ENCODE measurements at places on chromosomes 13 and 19.
A peak's percentile ranks its signal among the peaks of the same experiment; 100 is the strongest.

DNA sequence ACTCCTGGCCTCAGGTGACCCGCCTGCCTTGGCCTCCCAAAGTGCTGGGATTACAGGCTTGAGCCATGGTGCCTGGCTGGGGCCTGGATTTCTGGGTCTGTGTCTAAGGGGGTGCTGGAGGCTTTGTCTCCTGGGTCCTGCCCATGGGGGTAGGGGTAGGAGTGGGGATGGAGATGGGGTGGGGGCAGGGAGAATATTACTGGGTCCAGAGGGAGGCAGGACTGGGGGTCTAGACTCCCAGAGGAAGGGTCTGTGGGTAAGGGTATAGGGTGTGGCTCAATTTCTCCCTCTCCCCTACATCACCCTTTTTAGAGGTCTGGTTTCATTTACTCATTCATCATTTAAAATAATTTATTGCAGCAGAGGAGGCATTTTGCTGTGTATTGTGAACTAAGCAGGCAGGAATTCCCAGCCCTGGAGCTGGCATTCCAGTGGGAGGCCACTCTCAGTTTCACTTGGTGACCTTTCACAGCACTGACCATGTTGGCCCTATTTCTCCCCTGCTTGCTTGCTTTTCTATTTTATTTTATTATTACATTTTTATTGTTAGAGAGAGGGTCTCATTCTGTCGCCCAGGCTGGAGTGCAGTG lies 810 bp upstream of the NFKBID start:
- DNase-seq, result no peak

DNA sequence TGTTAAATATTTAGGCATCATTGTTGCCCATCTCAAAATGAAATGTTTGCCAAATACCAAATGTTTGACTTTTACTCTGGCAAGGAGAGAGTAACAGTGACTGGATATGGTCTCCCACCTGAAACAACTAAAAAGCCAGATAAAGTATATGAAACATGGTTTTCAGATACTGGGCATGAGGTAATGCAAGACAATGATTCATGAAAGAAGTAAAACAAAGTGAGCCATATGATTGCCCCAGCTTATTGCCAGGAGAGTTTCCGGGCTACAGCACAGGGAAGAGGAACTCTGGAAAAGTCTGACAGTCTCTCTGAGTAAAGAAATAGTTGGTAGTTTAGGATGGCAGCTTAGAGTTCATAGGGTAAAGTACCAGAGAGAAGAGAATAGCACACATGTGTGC lies 354.6 kb downstream of the DNAJC15 start:
- DNase-seq, result no peak

DNA sequence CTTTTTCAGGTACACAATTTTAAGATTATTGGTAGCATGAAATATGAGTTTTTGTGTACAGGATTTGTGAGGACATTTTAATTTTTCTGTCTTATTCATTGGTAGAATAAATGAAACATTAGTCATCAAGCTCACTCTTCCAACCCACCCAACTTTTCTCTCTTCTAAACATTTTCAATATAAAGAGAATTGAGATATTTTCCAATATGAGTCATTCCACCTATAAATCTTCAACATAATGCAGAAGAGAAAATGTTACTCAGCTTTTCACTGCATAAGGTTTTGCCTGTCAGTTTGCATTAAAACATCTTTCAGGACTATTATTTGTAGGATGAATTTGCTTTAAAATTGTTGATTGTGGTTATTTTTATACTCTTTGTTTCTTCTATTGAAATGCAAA lies 330.7 kb downstream of the PCDH20 start:
- no peak for DNase-seq

GRCh38 chr13:112467236-112467635 lies 91.1 kb downstream of the SPACA7 start:
- DNase-seq, result no peak

DNA sequence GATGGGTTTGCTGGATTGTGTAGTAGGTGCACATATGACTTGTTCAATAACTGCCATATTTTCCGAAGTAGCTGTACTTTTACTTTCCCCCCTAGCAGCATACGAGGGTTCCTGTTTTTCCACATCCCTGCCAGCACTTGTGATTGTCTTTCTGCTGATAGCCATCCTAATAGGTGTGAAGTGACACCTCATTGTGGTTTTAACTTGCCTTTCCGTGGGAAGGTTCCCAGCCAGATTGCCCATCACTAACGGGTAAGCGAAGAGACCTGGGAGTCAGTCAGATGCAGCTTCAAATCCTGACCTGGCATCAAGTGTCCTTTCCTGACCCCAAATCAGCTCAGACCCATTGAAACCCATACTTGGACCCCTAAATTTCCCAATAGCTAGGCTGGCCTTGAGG lies 4.5 kb downstream of the CLPTM1 start:
- no peak for DNase-seq

GRCh38 chr13:75986818-75987217 lies 350.7 kb downstream of the LMO7 start:
- no peak for DNase-seq

DNA sequence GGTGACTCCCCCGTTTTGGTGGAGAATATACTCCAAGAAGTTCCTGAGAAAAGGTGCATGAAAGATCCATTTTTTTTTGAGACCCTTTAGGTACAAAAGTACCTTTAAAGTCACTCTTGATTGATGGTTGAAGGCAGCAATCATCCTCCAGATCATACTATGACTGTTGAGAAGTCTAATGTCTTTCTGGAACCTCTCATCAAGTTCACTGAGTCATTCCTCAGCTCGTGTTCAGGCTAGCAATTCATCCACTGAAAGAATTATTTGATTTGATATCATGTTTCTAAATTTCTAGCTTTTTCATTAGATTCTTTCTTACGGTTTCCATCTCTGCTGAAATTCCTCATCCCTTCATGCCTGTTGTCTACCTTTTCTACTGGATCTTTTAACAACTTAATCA lies 65.1 kb upstream of the GJB6 start:
- DNase-seq, result no peak

DNA sequence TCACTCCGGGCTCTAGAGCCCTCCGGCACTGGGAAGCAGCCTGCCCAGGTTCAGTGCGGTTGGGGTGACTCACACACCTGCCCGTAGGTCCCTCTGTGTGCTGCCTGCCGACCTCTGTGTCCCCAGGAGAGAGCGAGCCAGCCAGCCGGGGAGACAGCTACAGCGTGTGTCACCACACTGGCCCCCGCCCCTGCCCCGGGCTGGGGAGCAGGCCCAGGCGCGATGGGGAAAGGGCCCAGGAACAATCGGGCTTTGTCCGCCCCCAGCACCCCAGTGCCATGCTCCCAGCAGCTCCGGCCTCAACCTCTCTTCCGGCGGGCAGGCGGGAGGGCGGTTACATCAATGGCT lies at the start of gene KLK6:
Gene KLK6 (minus strand): TSS at position 179 of the 348 bp plus-strand sequence. CDS start 1,487 bp downstream, outside the sequence.
- DNase-seq, result no peak

DNA sequence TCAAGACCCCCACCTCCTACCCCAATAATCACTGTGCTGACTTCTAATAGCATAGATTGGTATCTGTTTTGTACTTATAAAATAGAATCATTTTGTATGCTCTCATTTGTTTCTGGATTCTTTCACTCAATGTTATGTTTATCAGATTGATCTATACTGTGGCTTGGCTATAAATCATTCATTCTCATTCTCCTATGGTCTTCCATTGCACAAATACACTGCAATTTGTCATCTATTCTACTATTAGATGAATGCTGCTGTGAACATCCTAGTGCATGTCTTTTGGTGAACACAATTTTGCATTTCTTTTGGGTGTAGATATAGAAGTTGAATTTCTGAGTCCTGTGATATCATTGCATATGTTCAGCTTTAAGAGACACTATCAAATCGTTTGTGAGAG lies 94.8 kb upstream of the AKAP11 start:
- no peak for DNase-seq

DNA sequence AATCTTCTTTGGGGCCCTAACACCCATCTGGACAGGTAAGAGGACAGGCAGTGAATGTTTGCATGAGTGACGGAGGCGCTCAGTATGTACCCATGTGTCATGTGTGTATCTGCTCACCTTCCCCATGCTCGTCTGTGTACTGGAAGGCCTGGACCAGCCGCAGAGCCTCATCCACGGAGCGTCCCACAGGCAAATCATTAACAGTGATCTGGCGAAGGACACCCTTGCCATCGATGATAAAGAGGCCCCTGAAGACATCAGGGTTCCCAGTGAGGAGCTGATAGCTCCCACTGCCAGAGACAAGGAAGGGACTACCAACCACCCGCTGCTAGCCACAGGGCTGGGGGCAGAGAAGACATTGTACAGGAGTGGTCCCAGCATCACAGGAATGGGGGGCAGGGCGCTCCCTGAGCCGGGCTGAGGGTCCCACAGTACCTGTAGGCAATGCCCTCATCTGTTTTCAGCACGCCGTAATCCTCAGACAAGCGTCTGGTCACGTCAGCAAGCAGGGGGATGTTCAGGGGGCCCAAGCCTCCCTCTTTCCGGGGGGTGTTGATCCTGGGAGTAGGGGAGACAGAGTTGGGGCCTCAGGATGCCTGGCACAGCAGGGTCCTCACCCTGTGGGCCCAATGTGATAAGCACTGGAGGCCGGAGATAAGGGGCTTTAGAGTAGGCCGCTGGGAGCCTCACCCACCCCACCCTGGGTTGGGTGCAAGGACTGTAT lies 1.7 kb downstream of the PRDX2 start:
- DNase-seq, result no peak

GRCh38 chr19:7852851-7853769 lies 21.1 kb downstream of the PRR36 start:
- DNase-seq, result peak; percentile 72

DNA sequence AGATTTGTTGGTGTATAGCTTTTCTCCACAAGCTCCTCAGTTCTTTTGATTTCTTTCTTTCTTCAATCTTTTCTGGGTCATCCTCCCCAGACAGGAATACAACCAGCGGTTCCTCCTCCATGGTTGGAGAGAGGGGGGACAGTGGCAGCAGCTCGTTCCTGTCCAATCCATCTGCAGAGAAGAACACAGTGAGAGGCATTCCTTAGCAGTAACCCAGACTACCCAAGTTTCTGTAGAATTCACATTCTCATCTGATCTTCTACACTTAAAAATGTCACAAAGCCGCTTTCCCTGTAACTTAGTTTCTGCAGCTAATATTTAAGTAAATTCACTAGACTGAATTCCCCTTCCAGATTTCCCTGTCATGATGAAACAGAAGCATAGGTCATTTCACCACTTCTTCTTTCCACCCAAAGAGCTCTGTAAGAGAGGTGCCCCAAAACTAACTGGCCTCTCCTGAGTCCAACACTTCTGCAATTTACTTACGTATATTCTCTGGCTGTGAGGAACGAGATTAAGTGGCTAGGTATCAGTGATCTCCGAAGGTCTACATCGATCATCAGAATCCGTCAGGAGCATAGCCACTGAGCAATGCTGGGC lies 171.9 kb downstream of the TBC1D4 start:
- DNase-seq, result no peak

GRCh38 chr13:97262058-97262457 lies 39.9 kb downstream of the MBNL2 start:
- no peak for DNase-seq

DNA sequence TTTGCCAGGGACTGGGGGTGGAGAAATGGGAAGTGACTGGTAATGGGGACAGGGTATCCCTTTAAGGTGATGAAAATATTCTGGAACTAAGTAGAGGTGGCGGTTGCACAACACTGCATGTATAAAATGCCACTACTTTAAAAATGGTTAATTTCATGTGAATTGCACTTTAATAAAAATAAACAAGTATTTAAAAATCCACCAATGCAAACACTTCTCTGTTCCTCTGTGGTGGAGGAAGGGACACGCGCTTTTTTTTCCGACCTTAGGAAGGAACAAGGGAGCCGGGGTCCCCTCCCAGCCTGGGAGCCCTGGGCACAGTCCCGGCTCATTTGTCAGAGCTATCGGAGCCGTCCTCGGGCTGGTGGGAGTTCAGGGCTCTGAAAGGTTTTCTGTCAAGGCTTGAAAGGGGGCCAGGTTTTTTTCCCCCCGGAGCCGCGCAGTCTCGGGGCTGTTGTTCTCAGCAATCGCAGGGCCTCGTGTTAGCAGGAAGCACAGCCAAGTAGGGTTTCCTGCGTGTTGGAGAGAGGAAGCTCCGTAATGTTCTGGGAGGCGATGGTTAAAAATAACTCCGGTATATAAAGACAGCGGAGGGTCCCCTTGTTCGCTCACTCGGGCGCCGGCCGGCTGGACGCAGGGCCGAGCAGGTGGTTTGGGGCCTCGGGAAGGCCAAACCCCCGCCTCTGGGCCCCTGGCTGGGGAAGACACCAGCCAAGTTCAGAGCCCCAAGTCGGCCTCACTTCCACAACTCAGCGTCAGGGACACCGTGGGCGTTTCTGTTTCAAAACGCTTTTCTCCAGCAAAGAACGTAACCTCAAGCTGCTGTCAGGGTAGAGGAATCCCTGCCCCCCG lies 41.2 kb upstream of the KLF2 start:
- no peak for DNase-seq

GRCh38 chr13:80877944-80878241 lies 537.0 kb upstream of the SPRY2 start:
- no peak for DNase-seq

DNA sequence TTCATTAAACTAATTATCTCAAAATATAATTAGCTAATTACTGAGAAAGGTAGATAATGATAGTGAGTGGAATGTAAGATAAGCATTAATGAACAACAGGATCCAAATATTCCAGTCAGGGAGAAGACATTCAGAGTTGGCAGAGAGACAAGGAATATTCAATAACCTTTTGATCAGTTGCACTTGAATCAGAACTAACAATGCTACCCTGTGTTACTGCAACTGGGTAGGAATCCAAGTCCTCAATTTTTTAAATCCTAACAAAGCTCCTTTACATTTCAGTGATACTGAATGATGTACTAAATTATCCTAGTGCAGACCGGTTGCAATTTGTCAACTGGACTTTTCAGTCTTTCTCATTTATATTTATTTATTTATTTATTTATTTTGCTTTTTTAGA lies 107.1 kb upstream of the MIR17HG start:
- no peak for DNase-seq

DNA sequence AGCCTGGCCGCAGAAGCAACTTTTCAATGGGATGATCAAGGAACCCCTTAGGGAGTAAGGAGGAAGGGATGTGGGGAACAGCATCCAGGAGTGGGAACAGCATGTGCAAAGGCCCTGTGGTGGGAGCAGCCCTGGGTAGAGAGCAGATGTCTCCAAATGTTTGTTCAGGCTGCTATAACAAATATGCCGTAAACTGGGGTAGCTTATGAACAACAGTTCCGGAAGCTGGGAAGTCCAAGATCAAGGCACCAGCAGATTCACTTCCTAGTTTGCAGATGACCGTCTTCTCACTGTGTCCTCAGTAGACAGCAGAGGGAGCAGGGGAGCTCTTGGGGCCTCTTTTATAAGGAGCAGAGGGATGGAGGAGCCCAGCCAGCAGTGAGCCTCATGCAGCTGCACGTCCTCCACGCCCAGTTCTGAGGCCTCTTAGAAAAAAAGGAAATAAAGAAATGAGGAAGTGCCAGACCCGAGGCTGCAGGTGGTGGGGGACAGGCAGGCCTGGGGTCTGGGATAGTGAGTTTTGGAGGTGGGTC lies 4.2 kb upstream of the LRRC25 start:
- DNase-seq, result no peak

- no peak for DNase-seq
Observed at GRCh38 chr13:41458187-41458760, 924 bp downstream of the RGCC start.

- DNase-seq, result no peak
Observed at GRCh38 chr13:108212886-108213285, 2.5 kb downstream of the LIG4 start.
